ENCODE measurements at places on chromosomes 13 and 19.

DNA sequence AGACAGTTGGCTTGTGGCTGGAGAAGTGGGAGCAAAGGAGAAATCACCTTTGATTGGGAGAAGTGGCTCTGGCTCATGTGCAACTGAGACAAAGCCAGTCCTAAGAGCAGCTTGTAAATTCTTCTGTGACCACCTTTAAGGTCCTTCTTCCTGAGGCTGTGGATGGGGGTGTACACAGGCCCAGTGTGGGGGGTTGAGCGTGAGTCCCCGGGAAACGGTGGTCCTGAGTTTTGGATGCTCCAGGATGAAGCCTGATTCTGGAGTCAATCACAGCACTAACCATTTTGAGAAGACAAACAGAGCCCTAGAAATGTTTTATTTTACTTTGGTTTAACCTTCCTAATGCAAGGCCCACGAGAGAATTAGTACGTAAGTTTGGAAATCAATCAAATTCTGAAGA lies 3.9 kb upstream of the CEBPA start:
- no peak for DNase-seq

- DNase-seq: no peak
Observed at GRCh38 chr13:46382224-46382623, 4.8 kb downstream of the RUBCNL start.

- DNase-seq: no peak
Observed at GRCh38 chr19:34124828-34125227, 47.5 kb upstream of the LSM14A start.

DNA sequence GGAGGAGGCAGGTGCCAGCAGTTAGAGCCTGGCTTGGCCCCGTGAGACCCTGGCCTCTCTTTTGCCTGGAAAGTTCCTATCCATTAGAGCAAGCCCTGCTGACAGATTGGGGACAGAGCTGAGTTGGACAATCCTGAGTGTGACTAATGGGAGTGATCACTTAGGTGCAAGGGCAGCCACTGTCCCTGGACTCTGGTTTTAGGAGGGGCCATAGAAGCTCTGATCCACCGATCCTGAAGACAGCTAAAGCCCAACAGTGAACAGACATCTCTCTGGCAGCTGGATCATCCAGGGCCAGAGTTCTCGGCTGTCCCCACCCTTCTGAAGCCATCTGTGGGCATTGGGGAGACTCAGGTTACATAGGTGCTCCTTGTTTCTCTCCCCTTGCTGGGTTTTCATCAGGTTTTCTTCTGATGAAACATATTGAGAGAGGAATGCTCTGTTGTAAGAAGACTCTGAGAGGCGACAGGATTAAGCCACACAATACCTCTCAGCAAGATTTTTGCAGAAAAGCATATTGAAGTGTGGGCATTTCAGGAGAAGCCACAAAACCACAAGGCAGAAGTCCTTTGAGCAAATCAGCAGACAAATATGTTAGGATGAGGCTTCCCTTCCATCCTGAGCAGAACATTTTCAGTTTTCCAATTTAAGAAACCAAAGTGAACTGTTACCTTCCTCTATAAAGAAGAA lies 288.0 kb upstream of the MAB21L1 start:
- no peak for DNase-seq

All from cortex of kidney (tissue), 1 donor.